ENCODE measurements at places on chromosomes 2 and 18. TPM values are rescaled to one million over a fixed set of nuclear protein-coding genes. Genes with fewer than 3 reads are reported as not detected.

DNA sequence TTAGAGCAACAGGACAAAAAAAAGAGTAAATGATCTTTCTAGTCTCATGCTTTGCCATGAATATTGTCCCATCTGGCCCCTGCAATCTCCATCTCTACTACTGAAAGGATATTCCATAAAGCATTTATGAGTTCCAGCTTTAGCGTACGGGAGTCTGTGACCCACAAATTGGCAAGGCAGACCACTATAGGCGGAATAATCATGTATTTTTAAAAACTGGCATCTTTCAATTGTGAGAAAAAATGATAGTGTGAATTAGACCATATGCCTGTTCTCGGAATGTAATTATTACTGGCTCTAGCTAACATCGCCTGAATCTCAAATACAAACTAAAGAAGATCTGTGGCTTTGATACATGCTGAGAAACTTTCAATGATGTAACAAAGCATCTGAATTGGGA lies 738.1 kb upstream of the NXPH2 start:
- no peak for DNase-seq

GRCh38 chr2:152420936-152421335 lies 86.0 kb downstream of the FMNL2 start:
- DNase-seq = no peak

- no peak for DNase-seq
Measured at GRCh38 chr18:58687871-58688308, 16.6 kb downstream of the MALT1 start.

The FZD7 gene
- polyA plus RNA-seq = 40.6 TPM

- DNase-seq = no peak
Measured at GRCh38 chr2:55120634-55121359, 70.5 kb upstream of the RTN4 start.

GRCh38 chr2:129255610-129256313 lies 723.7 kb upstream of the RAB6C start:
- no peak for DNase-seq

DNA sequence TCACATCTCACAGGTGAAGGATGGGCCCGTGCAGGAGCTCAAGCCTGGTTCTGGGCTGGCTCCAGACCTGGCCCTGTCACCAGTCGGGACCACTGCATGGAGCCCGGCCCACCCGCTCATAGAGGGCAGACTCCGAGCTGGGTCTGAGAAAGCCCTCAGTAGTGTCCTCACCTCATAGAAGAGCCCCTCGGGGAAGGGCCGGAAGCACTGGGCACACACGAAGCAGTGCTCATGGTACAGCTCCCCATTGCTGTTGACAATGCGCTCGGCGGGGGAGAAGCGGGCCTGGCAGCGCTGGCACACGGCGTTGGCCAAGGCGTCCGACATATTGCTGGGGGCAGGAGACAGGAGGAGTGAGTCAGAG lies 11.3 kb downstream of the GPR17 start:
- no peak for DNase-seq

DNA sequence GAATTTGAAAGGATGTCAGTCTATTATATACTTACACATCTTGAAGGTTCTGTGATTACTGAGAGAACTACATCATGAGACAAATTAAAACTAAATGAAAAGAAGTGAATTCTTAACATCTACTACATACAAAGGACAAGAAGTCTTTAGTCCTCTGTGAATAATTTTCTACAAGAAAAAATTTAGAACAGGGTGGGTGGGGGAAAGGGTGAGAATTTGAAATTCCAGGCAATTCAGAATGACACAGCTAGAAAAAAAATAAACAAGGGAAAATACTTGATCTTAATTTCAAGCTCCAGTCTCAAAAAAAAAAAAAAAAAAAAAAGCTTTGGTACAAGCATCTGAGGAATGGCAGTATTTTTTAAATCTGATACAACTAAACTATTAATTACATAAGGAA lies 15.5 kb downstream of the CUL3 start:
- DNase-seq = no peak

DNA sequence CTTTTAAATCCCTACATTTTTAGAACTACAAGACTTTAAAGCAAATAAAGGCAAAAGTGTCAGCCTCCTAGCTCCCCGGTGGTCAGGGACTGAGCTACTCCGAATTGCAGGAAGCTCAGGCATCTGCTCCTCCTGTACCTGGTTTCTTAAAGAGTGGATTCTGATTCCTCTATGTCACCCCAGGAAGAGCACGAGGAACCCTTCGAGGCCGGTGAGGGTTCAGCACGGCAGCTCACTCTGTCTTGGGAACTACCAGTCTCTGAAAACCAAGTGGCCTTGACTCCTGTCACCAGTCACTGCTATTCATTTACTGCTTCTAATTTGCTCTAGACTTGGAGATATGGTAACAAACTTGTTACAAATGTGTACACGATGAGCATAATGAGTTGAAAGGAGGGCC lies 2.3 kb downstream of the PER2 start:
- DNase-seq = no peak

The PLCD4 gene
- 4.7 TPM for polyA plus RNA-seq

DNA sequence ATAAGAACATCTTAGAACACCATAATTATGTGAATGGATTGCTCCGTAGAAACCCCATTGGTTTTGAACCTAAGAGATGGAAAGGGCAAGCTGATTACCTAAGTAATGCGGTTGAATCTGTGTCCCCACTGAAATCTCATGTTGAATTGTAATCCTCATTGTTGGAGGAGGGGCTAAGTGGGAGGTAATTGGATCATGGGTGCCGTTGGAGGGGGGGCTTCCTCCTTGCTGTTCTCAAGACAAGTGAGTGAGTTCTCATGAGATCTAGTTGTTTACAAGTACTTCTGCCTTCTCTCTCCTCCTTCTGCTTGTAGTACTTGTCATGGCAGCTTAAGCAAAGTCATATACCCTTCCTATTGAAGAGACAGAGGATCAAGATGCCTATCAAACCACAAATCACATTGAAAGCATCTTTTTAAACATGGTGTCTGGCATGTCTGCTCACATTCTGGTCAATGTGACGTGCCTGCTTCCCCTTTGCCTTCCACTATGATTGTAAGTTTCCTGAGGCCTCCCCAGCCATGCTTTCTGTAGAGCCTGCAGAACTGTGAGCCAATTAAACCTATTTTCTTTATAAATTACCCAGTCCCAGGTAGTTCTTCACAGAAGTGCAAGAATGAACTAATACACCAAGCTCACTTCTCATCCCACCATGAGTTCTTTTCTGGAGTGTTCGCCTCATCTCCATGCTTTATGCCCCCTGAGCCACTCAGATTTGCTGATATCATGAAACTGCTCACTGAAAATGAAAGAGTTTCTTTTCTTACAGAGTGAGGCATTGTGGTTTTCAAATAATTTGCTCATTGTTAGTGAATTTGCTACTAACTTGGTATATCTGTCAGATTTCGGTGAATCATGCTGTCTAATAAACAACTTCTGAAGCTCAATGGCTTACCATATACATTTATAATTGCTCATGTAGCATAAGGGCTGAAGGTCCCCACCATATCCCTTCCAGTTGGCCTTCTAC lies 23.6 kb downstream of the KCNE4 start:
- peak; percentile 42 for DNase-seq

The PHLPP1 gene
- polyA plus RNA-seq = 4.6 TPM

DNA sequence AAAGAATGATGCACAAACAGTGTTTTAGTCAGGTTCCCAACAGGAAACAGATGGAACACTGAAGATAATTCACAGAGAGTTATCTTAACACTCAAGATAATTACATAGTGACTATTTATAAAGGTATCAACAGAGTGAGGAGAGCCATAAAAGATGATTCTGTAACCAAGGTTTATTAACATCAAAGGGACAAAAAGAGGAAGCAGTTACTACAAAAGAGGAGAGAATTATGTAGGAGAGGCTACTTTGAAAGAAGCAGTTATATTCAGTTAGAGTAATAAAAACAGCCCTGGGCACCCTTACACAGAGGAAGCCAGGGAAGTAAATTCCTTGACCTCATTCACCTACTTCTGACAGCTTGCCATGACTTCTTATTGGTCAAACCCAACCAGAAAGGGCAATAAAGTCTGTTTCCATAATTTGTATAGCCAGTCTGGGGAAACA lies 326.5 kb upstream of the SLC39A10 start:
- no peak for DNase-seq

- DNase-seq = no peak
Measured at GRCh38 chr2:108923736-108924579, 65.1 kb downstream of the EDAR start.

DNA sequence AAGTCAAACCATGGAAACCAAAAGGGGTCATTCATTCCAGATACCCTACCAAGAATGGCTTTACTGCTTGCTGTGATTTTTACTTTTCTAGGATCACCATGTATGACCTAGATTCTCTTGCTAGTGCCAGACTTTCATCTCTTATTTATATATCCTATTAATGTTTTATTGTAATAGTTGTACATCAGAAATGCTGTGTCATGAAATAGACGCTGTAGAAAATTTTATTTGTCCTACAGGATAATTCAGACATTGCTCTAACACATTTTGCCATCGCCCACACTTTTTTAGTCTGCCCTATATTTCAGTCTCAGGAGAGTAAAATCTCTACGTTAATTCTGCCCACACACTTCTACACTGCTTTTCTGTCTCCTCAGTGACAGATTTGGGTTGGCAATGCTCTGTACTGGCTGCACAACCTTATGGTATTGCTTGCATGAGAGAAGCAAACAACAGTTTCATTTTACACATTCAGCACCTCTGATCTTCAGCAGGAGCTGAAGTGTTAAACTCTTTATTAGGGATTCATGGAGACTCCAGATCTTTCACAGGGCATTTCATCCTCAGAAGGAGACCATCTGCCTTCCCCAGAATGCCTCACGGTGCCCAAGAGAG lies 871.8 kb upstream of the CHAC2 start:
- DNase-seq = no peak

GRCh38 chr2:220152281-220152935 lies 525.0 kb downstream of the SLC4A3 start:
- no peak for DNase-seq

- no peak for DNase-seq
Measured at GRCh38 chr2:59076079-59076619, 835.0 kb upstream of the FANCL start.

The KCTD18 gene
- polyA plus RNA-seq = 9.9 TPM

DNA sequence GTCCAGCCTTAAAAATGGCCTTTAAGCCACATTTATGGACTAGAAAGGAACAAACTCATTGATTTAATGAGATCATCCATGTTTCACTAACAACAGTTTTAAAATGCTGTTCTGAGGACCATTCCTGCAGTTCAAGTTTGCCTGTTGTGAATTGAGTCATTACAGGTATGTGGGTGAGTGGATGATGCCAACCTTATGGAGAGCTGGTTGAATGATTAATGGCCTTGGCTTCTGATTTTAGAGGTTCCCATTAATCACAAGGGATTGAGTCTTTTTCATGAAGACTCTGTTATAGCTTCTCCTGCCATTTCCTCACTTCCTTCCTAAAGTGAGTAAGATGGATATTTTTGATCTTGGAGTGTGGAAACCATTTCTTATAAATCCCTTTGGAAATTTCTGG lies 459.8 kb upstream of the SLC14A2 start:
- DNase-seq = no peak

DNA sequence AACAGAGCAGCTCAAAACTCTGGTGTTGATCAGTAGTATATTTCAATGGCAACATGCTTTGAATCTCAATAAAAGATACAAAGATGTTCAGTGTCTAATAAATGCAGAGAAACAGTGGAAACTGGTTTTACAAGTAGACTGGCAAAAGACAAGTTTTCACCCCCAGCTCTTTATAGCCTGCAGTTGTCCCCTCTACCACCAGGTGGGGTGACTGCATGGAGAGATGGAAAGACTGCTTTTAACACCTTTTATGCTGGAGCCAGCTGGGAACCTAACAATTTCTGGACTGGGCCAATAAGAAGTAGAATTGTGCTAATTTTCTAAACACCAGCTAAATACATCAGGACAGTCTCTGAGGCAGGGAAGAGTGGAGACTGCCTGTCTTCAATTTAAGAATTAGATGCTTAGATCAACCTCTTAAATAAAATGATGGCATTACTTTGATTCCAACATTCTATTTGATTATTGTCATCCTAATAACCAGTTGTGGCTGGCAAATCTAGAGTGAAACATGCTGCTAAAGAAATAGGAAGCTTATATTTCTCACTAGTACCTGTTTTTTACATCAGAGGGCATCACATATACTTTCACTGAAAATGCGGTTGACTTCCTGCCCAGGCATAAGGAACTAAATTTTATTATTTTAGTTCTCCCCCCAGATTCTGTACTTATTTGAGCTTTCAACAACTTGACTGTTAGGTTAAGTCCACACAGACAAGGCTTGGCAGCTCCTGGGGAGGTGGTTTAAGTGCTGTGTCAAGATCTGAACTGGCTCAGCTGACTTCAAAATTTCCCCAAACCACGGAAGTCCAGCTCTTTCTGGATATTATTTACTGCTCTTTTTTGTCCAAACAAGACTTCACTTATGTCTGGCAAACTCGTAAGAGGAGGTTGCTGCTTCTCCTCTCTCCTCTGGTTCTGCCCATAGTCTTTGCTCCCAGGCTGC lies 140.5 kb downstream of the TPGS2 start:
- DNase-seq = peak; percentile 44

DNA sequence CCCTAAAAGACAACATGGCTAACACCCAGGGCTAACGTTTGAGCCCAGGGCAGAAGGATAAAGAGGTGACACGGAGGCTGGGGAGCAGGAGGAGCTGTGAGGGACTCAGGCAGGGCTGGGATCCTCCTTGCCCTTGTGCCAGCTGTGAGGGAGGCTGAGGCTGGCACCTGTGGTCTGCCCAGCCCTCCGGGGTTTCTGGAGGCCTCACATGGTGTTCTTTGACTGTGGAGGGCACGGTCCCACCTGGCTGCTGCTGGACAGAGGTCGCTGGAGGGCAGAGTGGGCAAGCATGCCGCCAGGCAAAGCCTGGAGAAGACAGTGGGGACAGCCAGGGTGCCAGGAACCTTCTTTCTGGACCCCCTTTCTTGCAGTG lies 26.8 kb upstream of the CNNM3 start:
- DNase-seq = no peak

The ZSWIM2 gene
- 0.10 TPM for polyA plus RNA-seq

- no peak for DNase-seq
Measured at GRCh38 chr18:64149916-64150438, 1.1 kb upstream of the LINC00305 start.

- DNase-seq = no peak
Measured at GRCh38 chr2:236974752-236975151, 110.9 kb upstream of the COPS8 start.

- DNase-seq = no peak
Measured at GRCh38 chr2:190355968-190356644, 12.7 kb downstream of the INPP1 start.

The MAPK4 gene
- not detected for polyA plus RNA-seq

DNA sequence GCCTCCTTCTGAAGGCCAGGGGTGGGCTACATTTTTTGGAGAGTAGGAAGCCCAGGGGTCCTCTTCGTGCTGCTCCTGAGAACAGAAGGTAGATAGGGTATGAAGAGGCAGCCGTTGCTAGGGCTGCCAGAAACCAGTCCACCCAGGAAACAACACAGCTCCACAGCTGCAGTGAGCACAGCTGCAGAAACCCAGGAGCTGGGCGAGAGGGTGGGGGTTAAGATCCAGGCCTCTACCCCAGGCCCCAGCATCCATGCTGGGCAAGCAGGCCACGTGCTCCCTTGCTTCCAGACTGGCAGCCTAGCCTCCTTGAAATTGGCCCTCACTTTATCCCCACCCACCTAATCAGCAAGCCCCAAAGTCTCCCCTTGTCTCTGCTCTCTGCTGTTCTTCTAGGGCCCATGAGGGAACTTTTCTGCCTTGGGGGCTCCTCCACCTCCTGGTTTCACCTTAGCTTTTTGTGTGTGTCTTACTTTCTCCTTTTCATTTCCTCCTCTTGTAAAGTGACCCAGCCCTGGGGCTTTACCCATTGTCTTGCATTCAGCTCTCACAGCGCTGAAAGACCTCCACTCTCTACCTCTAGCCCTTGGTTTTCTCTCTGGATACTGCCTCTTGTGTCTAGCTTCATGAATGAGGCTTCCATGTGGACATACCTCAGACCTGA lies 30.7 kb downstream of the STON1 start:
- no peak for DNase-seq

- no peak for DNase-seq
Measured at GRCh38 chr2:12502759-12503158, 214.0 kb upstream of the TRIB2 start.

The SCYGR4 gene
- polyA plus RNA-seq = not detected
